ENCODE measurements at places on chromosomes 5 and 9. TPM values are rescaled to one million over a fixed set of nuclear protein-coding genes. Genes with fewer than 3 reads are reported as not detected.

The AIF1L gene
- 39.7 TPM for total RNA-seq

The PCDHGA2 gene
- total RNA-seq = 1.2 TPM

The CER1 gene
- not detected for total RNA-seq

The EFNA5 gene
- 22.6 TPM for total RNA-seq

The IER5L gene
- total RNA-seq = 12.3 TPM

The CRHBP gene
- 0.51 TPM for total RNA-seq

The SLCO4C1 gene
- total RNA-seq = not detected

The SOHLH1 gene
- total RNA-seq = not detected

The QRFP gene
- not detected for total RNA-seq

The SAXO1 gene
- total RNA-seq = not detected

DNA sequence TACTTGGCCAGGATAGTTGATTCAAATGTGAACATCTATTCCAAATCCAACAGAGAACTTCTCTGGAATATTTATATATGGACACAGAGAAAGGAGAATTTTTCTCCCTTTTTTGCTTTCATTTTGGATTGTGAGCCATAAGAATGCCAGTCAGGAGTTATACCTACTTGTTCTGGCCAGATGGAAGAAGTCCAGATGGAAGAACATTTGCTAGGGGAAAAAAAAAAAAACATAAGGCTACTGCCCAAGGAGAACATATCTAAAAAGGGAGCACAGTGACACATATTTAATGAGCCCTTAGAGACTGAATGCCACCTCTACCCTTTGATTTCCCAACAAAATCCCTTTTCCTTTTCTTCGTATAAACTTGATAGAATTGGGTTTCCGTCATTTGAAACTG is 61.7 kb upstream of the PPP2R2B start:
- H3K4me1 ChIP-seq = no peaks in the 10 kb centered on the region
- no peaks in the 10 kb centered on the region for H3K36me3 ChIP-seq
- H3K27me3 ChIP-seq = no peaks in the 10 kb centered on the region
- no peak for DNase-seq
- no peak overlapping the region for H3K27ac ChIP-seq

DNA sequence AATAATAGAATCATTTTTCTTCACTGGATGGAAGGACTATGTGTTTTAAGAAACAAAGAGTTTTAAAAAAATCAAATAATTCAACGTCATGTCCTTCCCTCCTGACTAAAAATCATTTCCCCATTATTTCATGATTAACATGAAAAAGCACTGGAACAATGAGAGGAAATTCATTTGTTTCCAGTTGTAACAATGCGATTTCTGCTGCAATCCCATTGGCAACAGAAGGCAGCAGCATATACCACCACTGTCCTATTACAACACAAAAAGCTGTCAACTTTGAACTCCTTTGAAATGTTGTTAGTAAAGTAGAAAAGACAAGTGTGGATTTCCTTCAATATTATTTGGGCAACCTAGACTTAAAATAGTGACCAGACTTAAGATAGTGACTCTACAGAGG is 3.1 kb downstream of the C5orf63 start:
- H3K27ac ChIP-seq = peak overlapping the region; percentile 54
- DNase-seq = peak; percentile 92
- no peaks in the 10 kb centered on the region for H3K36me3 ChIP-seq

DNA sequence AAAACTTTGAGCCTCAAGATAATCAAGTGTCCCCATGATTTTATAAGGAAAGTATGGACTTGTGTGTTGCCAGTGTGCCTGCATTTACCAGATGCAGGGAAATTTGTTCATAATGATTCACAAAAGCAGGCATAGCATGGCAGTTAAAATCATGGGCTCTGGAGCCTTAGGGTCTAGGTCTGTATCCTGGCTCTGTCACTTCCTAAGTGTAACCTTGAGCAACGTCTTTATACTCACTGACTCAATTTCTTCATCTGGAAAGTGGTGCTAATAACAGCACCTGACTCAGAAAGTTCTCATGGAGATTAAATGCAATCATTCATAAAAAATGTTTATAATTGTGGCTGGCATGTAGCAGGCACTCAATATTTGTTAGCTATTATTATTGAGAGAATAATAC is 234.9 kb downstream of the SAXO1 start:
- no peak for DNase-seq
- no peaks in the 10 kb centered on the region for H3K4me1 ChIP-seq
- no peak overlapping the region for H3K27ac ChIP-seq
- no peaks in the 10 kb centered on the region for H3K27me3 ChIP-seq
- no peaks in the 10 kb centered on the region for H3K36me3 ChIP-seq

GRCh38 chr5:168788107-168788506 is 208.9 kb upstream of the PANK3 start:
- H3K4me3 ChIP-seq = no peak overlapping the region
- H3K27ac ChIP-seq = no peak overlapping the region
- no peaks in the 10 kb centered on the region for H3K36me3 ChIP-seq

DNA sequence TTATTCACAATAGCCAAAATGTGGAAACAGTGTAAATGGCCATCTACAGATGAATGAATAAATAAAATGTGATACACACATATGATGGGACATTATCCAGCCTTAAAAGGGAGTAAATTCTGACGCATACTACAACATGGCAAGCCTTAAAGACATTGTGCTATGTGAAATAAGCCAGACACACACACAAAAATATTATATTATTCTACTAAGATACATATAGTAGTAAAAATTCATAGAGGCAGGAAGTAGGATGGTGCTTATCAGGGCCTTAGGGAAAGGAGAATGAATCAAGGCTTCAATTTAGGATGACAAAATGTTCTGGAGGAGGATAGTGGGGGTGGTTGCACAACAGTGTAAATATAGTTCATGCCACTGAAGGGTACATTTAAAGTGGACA is 346.7 kb upstream of the SMARCA2 start:
- H3K4me1 ChIP-seq = no peaks in the 10 kb centered on the region
- H3K27ac ChIP-seq = no peak overlapping the region

GRCh38 chr9:77014597-77015263 is 4.7 kb upstream of the FOXB2 start:
- peaks cover 100% of the 10 kb centered on the region for H3K27me3 ChIP-seq
- no peaks in the 10 kb centered on the region for H3K36me3 ChIP-seq
- H3K27ac ChIP-seq = no peak overlapping the region
- no peak overlapping the region for H3K4me3 ChIP-seq
- no peak for DNase-seq
- peaks cover 7% of the 10 kb centered on the region for H3K4me1 ChIP-seq

- no peaks in the 10 kb centered on the region for H3K36me3 ChIP-seq
- H3K27me3 ChIP-seq = no peaks in the 10 kb centered on the region
- DNase-seq = no peak
Measured at GRCh38 chr5:16144416-16144815, 35.2 kb downstream of the MARCHF11 start.

- no peaks in the 10 kb centered on the region for H3K27me3 ChIP-seq
- H3K36me3 ChIP-seq = no peaks in the 10 kb centered on the region
- no peak overlapping the region for H3K4me3 ChIP-seq
- H3K4me1 ChIP-seq = peaks cover 3% of the 10 kb centered on the region
- no peak for DNase-seq
- H3K27ac ChIP-seq = no peak overlapping the region
Measured at GRCh38 chr9:134469041-134469875, 143.0 kb downstream of the RXRA start.

DNA sequence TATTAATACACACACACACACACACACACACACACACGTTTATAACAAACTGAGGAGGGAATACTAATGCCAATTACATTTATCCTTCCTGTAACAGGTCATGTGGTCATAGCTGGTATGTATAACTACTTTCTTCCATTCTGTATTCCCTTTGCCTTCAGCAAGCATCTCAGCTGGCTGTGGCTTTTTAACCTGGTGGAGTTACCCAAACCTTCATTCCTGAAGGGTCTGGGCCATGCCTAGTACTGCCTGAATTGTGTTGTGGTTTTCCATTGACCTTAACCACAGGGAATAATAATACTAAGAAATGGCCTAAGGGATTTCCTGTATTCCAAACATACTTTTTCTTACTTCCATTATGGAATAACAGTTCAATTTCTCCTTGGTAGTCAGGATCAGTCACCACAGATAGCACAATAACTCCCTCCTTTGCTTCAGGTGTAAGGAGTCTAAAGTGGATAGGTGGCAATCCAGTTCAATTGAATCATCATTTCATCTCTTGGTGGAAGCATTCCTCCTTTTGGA is 222.2 kb upstream of the MEF2C start:
- H3K36me3 ChIP-seq = no peaks in the 10 kb centered on the region
- H3K27me3 ChIP-seq = no peaks in the 10 kb centered on the region
- DNase-seq = no peak
- no peak overlapping the region for H3K27ac ChIP-seq
- no peak overlapping the region for H3K4me3 ChIP-seq

DNA sequence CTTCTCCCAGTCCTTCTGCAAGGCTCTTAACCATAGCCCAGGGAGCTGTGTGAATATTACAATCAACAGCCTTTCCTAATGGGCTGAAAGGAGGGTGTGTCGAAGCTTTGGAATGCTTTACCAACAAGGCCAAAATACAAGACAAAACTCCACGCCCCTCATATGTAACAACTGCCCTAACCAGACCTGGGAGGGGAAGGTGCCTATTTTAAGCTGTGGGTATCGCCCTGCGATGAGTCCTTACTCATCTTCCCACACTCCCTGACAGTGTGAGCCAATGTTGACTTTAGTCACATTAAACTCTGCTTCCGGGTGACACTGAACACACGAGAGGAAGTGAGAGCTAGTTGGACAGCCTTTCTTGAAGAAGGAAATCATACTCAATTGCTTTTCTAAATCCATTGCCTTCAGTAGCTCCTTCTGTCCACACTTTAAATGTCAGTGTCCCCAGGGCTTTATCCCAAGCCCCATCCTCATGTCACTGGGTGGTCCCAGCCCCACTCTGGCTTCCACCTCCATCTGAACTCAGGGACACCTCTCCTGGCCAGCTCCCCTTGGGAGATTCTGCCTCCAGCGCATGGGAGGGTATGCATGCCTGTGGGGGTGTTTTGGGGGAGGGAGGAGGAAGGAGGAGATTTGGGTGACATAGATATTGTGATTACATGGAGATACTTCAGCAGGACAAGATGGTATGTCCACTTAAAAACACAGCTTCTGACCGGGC is 6.5 kb upstream of the TBC1D9B start:
- no peak overlapping the region for H3K27ac ChIP-seq
- peaks cover 2% of the 10 kb centered on the region for H3K27me3 ChIP-seq
- DNase-seq = no peak
- no peaks in the 10 kb centered on the region for H3K36me3 ChIP-seq

DNA sequence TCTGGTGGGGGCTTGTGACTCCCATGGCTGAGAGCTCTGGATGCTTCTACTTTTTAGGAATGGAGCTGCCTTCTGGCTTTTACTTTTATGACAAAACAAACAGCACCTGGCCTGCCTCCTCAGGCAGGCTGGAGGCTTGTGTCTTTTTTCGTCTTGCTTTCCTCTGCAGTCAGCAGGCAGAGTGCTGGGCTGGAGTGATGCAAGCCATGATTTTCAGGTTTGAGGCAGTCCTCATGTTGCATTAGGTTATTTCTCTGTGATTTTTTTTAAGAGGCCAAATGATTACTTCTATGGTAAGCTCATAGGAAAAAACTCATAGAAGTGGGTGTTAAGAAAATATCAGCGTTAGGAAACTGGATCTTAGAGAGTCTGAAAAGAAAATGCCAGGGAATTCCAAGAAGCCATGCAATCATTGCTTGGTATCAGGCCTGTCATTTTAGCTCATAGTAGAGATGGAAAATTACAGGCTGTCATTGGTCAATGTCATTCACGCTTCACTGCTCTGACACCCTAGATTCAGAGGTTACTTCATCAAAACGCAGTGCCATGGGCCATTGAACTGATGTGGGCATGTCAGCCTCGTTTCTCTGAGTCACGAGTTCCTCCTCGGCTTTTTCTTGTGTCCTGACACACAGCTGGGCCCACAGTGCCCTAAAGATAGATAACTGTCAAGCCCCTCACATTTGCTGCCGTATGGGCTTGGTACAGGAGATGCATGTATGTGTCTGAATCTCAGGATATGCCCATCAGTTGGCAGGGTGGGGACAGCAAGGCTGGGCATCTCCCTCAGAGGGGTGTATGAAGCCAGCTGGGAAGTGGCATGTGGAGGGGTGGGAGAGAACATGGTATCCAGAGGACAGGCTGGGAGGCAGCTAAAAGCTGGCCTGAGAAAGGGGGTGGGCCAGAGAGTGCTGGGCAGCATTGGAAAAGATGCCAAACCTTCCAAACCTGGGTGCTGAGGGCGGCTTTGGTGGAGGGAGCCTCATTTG is 151.8 kb downstream of the HSPA4 start:
- no peak for DNase-seq
- no peaks in the 10 kb centered on the region for H3K36me3 ChIP-seq
- no peak overlapping the region for H3K27ac ChIP-seq
- no peaks in the 10 kb centered on the region for H3K4me1 ChIP-seq
- H3K4me3 ChIP-seq = no peak overlapping the region

DNA sequence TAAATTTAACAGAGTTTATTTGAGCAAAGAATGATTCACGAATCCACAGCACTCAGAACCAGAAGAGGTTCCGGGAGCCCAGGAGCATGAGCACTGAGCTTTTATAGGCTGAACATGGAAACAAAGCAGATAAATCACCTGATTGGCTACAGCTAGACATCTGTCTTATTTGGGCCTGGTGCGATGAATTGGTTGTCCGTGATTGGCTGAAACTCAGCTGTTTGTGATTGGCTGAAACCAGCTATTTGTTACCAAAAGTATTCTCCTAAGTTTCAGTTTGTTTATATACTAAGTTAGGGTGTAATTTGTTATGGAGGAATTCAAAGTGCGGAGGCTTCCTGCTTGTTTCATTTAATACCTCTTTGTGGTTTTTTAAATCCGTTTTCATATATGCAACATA is 15.8 kb upstream of the LCP2 start:
- H3K27ac ChIP-seq = no peak overlapping the region
- H3K36me3 ChIP-seq = no peaks in the 10 kb centered on the region
- DNase-seq = no peak

- H3K4me1 ChIP-seq = no peaks in the 10 kb centered on the region
- H3K4me3 ChIP-seq = no peak overlapping the region
- no peak for DNase-seq
- H3K27me3 ChIP-seq = peaks cover 2% of the 10 kb centered on the region
- no peaks in the 10 kb centered on the region for H3K36me3 ChIP-seq
- no peak overlapping the region for H3K27ac ChIP-seq
Measured at GRCh38 chr5:79962575-79963222, 28.4 kb downstream of the MTX3 start.

DNA sequence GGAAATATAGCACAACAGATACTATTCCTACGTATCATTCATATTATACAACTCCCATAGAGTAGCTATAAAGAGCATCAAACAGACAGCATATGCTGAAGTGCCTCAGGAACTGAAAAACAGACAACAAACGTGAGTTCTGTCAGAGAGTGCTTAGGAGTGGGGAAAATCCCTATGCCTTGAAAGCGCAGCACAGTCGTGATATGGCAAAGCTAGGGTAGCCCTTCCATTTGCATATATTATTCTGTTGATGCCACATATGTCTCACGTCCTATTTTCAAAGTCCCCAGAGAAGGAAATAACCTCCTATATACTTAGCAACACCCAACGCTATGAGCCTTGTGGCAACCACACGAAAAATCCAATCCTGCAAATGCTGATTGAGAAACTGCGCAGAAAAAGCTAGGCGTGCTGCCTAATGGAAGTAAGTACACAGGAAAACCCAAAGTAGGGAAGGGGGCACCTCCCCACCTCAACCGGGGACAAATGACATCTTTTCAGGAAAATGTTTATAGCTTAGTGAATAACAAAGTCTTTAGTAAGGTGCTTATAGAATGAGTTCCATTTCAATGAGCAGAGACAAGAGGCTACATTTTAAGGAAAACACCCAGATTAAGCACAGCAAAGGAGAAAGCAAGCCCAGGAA is 105.1 kb downstream of the MED10 start:
- H3K27ac ChIP-seq = no peak overlapping the region
- no peaks in the 10 kb centered on the region for H3K36me3 ChIP-seq
- no peaks in the 10 kb centered on the region for H3K4me1 ChIP-seq
- DNase-seq = no peak
- H3K27me3 ChIP-seq = no peaks in the 10 kb centered on the region

Data from endothelial cell of umbilical vein (primary cell).